Activated CD4-positive, alpha-beta T cell treated with anti-CD3 and anti-CD28 coated beads, Interleukin-2, amount 50 U/mL, for 4 hours (primary cell): ENCODE measurements at places on chromosomes 3 and 15.

GRCh38 chr3:13500133-13500885, 20.2 kb downstream of the HDAC11 start:
- DNase-seq, result no peak

DNA sequence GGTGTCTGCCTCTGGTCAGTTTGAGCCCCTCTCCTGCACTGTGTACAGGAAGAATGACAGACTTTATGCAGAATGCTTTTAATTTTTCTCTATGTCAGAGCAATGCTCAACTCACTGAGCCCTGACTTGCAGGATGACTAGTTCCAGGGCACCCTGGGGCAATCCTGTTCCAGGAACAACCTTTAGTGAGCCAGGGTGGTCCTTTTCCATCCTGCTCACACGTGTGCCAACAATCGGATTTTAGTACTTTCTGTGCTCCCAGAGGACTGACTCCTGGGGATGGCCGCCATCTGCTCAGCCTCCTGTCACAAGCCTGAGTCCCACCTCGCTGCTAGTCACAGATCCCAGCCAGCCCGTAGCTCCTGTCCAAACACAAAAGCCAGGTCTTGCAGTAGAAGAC, 48.2 kb upstream of the ALDH1A3 start:
- no peak for DNase-seq

DNA sequence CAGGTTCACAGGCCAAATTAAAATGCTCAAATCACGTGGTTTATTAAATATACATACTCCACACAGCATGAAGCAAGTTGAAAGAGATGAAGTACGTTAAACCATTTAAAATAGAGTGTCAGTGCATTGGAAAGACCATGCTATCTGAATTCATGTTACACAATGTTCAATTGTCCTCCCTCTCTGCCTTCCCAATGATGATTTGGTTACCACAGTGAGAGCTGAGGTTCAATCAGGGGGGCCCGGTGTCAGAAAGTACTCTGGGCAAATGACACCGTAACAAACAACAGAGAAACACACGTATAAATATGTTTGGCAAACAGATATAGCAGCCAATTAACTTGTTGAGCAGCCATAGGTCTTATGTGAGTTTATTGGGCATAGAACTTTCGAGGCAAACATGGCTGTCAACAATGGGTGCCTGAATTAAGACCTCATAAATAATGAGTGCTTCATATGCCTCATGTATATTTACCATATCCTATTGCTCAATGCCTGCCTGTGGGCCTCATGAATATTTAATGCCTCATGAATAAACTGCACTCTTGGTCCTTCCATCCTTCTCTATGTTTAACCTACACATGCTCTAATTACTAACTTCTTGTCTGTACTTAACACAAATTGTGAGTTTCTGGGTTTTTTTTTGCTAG, 641.5 kb downstream of the PLOD2 start:
- DNase-seq, result no peak

- DNase-seq, result no peak
Measured at GRCh38 chr3:128328546-128329458, 137.9 kb downstream of the DNAJB8 start.

DNA sequence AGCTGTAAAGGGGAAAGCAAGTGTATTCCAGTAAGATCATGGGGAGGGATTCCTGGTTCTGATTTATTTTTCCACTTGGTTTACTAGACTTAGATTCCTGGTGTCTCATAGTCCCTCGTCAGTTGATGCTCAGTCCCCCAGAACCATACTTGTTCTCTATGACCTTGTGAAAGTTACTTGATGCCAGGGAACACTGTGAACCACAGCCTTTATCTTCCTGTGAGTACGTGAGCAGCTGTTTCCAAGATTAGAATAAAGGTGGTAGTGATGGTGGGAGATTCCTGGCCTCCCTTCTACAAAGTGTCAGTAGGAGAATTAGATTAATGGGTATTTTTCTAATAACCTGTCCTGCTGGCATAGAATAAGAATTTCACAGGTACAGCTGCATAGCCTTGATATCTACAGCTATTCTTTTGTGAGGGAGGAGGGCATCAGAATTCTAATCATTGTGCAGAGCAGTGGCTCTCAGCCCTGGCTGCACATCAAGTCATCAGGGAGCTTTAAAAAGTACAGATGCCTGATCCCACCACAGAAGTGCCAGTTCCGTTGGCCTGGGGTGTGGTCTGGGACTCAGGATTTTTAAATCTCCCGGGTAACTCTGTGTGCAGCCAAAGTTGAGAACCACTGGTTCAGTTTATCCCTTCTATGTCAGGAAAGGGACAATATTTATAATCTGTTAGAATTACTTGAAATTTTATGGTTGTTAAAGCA, 20.0 kb downstream of the GPD1L start:
- no peak for DNase-seq

DNA sequence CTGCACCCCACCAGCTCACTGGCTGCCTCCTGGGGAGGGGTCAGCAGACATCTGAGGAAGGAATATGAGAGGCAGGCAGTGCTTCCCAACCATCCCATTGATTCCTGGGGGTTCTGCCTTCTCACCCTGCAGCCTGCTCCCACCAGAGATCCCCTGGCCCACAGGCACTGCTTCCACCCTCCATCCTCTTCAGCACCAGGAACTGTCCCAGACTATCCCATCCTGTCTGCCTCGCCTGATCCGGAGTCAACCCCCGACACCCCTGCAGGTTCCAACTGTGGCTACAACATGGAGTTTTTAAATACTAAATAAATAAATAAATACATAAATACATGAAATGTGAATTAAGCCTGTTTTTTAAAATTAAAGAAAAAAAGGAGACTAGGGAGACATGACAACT, 43.6 kb downstream of the CACNA2D2 start:
- DNase-seq, result no peak

DNA sequence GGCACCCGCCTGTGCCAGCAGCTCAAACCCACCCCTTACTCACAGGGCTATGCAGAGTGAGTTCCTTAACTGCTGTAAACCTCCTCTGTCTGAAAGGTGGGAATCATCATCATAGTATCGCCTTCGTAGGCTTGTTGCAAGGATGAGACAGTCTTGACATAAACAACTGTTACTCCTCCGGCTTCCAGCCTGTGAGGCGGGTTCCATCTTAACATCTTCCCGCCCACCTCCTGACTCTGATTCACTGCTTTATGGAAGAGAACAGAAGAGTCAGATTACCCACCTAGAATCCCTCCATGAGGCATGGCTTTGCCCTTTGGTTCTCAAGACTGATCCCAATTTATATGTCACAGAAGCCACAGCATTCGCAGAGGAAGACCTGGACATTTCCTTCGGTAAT, 21.9 kb downstream of the POLR2M start:
- no peak for DNase-seq

DNA sequence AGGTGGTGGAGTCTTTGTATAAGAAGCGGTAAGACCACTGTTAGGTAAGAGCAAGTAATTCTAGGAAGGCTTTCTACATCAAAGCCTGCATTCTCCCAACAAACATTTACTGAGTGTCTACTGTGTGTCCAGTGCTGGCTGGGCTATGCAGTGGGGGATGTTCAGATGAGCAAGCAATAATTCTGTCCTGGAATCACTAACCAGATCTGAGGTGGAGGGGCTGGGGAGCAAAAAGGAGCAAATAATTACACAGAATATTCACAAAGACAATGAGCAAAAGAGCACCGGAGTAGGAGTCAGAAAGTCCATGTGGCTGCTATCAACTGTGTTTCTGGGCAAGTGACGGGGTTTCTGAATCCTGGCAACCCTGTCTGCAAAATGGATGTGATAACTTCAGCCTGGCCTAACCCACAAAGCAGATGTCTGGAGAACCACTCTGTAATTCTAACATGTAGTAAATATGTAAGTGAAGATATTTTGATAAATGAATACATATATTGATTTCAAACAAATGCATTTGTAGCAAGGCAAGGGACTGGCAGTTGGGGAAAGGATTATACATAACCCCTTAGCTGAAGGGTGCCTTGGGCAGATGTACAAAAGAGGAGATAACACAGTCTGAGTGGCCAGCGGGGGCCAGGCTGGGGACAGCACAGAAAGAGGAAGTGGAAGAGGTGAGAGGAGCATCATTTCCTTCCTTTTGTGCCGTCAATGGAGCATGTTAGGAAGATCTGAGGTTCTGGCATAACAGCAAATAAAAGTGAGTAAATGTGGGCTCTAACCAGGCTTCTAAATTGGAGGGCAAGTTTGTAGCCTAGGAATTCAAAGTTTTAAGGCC, 28.8 kb downstream of the CYP8B1 start:
- no peak for DNase-seq

- no peak for DNase-seq
Measured at GRCh38 chr3:41726891-41727290, 235.0 kb downstream of the ULK4 start.
